Head of caudate nucleus (tissue), 42 donors: ENCODE measurements at places on chromosomes 3 and 15.

DNA sequence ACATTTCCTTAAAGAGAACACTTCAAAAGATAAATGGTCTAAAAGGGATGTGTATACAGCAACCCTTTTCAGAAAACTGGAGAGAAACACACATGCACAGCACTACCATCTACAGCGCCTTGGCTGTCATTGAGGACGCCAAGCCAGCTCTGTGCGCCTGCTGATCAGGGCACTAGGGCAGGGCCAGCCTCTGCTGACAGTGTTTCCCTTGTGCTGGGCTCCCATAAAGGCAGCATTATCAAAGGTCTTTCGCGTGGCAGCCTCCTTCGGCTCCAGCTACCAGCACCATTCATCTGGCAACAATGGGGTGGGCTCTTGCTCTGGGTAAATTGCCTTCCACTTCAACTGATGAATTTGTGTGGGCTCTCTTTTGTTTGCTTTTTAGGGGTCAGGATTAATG lies 53.4 kb downstream of the LDHAL6B start:
- peak; percentile 71 for DNase-seq

DNA sequence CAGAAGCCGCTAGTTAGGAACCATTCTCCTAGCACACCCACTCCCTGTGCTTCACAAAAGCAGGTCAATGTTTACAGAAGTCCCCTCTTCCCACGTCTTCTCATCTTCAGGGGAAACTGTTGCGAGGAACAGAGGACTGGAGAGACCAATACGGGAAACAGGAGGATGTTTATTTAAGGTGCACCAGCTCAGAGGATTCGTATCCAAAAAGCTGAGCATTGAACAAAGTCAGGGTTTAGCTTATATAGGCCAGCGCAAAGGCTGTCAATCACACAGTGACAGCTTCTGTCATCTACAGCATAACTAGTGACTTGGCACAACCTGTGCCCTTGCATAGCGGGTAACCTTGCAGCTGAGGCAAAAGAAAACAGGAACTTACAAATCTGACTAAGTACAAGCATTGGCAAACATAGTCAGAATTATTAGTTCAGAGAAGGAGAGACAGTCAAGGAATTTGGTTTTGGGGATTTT lies 61.3 kb downstream of the ZDHHC19 start:
- no peak for DNase-seq

GRCh38 chr3:49469037-49469935 lies 781 bp upstream of the DAG1 start:
- DNase-seq: peak; percentile 37

DNA sequence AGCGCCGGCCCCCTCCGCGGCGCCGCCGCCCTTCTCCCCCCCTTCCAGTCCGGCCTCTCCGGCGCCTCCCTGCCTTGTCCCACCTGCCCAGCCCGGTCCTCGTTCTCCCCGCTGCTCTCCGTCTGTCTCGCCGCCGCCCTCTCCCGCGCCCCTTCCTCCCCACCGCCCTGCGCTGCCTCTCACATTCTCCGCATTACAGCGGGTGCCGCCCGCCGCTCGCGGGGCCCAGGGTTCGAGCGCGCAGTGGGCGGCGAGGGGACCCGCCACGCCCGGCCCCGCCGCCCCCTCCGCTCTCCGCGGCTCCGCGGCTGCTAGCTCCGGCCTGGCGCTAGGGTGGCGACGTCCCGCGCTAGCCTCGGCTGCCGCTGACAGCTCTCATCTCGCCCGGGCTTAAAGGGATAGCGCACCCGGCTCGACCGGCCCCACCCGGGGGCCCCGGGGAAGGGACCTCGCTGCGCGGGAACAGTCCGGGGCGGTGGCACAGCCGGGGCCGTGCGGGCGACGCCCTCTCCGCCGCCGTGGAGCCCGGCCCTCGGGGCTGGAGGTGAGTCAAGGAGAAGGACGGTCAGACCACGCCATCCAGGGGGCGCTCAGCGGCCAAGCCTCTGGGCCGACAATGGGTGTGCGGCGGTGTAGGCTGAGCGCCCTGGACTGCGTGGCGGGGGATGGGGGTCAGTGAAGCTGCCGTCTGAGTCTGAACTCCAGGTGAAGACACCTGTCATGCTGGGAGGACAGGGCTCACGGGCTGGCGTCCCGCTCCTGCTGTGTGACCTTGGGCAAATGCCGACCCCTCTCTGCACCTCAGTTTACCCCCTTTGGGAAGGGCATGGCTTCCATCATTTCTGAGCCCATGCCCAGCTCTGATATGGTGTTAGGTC lies 187.4 kb upstream of the LINGO1 start:
- peak; percentile 31 for DNase-seq

- no peak for DNase-seq
Measured at GRCh38 chr3:98029083-98029482, 6.0 kb downstream of the GABRR3 start.

DNA sequence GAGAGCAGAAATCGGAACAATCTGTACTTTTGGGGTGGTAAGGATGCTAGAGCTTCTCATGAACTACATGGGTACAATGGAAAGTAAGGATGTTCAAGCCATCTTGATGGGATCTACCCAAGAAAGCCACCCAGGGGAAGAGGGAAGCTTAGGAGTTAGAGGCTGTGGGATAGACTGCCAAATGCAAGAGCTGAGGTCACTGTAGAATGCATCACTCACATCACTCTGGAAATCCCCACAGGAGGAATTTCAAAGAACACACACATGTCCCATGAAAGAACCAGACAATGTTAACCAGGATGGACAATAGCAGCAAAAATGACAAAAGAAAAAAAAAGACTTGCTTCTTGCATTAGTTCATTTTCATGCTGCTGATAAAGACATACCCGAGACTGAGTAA lies 32.8 kb upstream of the UBE2E2 start:
- DNase-seq: no peak

GRCh38 chr15:80819001-80819400 lies 39.8 kb downstream of the CEMIP start:
- DNase-seq: no peak

- DNase-seq: no peak
Measured at GRCh38 chr3:110067527-110067926, 730.2 kb upstream of the DPPA4 start.

DNA sequence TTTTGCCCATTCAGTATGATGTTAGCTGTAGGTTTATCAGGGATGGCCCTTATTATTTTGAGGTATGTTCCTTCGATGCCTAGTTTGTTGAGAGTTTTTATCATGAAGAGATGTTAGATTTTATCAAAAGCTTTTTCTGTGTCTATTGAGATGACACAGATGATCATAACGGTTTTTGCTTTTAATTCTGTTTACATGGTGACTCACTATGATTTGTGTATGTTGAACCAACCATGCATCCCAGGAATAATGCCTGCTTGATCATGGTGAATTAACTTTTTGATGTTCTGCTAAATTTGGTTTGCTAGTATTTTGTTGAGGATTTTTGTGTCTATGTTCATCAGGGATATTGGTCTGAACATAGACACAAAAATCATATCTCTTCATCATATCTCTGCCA lies 8.3 kb downstream of the GPR156 start:
- no peak for DNase-seq

DNA sequence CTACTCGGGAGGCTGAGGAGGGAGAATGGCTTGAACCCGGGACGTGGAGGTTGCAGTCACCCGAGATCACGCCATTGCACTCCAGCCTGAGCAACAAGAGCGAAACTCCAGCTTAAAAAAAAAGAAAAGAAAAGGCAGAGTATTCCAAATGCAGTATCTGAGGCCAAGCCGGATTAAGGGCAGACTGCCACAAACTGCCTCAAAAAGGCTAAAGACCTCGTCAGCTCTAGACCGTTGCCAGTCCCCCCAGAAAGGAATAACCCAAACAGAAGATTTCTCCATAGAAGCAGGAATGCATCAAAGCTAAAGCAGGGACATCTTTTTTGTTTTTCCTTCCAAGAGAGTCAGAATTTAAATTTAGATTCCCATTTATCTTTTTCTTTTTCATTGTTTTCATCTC lies 72.9 kb downstream of the TM4SF4 start:
- peak; percentile 41 for DNase-seq

- no peak for DNase-seq
Measured at GRCh38 chr15:49621401-49621811, 558 bp downstream of the DTWD1 start.

DNA sequence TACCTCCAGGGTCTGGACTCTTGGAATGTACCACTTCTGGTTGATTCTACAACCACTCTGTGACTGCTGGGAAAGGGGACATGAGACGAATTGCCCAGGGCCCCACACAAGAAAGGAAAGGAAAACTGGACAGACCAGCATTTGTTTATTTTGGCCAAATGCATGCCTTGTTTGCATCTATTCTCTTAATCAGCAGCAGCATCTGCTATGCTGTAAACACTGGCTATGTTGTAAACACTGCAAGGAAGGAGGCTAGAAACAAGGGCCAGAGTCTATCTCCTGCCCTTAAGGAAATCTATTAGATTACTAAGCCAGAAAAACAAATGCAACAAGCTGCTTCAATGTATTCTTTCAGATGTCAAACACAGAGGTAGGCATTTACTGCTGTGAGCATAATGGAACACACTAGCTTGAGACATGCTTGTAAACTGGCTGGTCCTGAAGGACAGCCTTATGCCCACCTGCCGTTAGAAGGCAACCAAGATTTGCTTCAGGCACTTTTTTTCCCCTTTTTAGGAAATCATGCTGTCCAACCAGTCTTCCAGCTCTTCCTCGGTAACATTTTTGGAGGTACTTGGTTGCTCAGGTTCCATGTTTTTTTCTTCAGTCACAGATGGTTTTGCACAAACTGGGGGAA lies 102.1 kb upstream of the CHRM5 start:
- DNase-seq: no peak

- no peak for DNase-seq
Measured at GRCh38 chr3:44415421-44415820, 62.0 kb downstream of the ZNF445 start.

- no peak for DNase-seq
Measured at GRCh38 chr3:99323940-99324339, 314.5 kb upstream of the COL8A1 start.

GRCh38 chr3:142165194-142165593 lies 15.8 kb upstream of the TFDP2 start:
- DNase-seq: no peak

DNA sequence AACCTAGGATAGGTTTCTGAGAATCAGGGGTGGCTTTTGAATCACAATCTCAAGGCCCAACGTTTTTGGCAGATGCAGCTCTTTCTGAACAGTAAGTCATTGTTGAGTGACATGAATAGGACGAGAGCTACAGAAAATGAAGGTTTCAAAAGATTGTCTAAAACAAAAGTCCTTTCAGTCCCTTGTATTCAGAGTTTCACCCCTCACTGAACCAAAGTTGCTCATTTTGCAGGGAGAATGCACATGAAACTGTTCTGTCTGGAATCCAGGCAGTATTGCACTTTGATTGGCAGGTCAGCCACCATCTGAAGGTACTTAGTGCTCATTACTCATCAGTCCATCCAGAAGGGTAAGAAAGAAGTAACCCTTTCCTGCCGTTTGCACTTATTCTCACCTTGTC lies 24.1 kb upstream of the RASGRP1 start:
- DNase-seq: peak; percentile 48

- no peak for DNase-seq
Measured at GRCh38 chr3:132703733-132704132, 18.5 kb downstream of the NPHP3 start.

GRCh38 chr15:63233667-63234423 lies 43.6 kb upstream of the APH1B start:
- no peak for DNase-seq

DNA sequence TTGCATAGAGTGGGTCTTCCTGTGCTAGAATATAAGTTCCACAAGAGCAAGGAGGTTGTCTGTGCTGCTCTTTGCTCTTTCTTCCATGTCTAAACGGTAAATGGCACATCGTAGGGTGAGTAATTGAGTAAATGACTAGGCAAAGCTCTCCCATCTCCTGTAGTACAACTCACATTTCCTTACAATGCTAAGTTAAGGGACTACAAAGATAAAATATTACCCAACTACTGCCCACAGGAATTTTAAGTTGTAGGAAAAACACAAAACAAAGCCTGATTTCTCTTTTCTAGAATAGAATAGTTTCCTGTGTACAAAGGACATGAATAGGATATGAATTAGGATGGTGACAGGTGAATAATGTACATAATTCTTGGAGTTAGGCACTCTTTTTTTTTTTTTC lies 19.9 kb upstream of the LRIG1 start:
- no peak for DNase-seq

GRCh38 chr3:182921665-182922355 lies 58.5 kb downstream of the DCUN1D1 start:
- no peak for DNase-seq

DNA sequence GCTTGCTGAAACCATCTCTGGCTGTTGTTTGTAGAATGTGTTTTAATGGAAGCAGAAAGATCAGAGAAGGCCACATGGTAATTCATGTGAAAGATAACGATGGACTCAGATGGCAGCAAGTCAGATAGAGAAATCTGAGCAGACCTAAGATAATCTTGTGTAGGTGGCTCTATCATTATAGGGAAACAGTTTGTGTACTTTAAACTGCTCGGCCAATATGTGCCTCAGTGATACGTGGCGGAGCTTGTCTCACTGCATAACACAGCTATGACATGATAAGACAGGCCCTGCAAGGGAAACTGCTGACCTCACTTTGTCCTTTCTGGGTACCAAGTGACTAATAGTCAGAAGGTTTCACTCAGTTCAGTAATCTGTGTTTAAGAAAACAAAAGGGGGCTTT lies 51.0 kb downstream of the MME start:
- no peak for DNase-seq

DNA sequence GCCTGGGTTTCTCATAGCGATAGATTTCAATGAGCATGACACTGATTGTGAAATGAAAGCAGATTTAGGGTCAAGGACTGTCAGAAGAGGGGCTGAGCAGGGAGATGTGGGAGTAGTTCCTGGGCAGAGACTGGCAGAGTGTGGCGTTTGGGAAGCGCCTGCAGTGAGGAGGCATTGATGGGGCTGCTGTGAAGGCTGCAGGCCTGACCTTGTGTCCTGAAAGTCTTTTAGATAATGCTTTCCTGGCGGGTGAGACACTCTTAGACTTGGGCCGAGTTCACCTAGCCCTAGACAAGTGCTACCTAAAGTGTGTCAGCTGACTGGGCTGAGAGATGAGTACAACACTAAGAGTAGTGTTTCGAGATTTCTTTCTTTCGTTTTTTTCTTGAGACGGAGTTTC lies 20.7 kb downstream of the USP13 start:
- no peak for DNase-seq

- DNase-seq: no peak
Measured at GRCh38 chr15:69037482-69037881, 23.0 kb downstream of the NOX5 start.

- no peak for DNase-seq
Measured at GRCh38 chr3:197111685-197112084, 82.1 kb upstream of the MELTF start.

DNA sequence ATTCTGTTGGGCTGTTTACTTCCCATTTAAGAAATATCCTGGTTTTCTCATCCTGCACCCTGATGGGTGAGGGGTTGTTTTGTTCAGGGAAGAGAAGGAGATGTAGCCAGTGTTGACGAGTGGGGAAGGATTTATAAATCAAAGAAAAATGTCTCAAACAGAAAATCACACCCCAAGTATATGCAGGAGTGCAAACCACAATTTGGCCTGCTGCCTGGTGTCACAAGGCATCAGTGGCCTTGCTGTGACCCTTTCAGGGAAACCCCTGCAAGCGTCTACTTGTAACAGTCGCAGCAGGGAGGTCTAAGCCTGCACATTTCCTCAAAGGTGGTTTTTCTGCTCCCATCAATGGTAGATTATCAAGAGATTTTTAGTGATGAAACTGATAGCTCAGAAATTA lies 132.6 kb upstream of the LRRN1 start:
- DNase-seq: no peak

GRCh38 chr3:27861046-27862036 lies 139.2 kb upstream of the EOMES start:
- no peak for DNase-seq
